Activated CD4-positive, alpha-beta T cell treated with anti-CD3 and anti-CD28 coated beads, Interleukin-2, amount 50 U/mL, for 4 hours (primary cell): ENCODE measurements at places on chromosomes 6 and 20.

DNA sequence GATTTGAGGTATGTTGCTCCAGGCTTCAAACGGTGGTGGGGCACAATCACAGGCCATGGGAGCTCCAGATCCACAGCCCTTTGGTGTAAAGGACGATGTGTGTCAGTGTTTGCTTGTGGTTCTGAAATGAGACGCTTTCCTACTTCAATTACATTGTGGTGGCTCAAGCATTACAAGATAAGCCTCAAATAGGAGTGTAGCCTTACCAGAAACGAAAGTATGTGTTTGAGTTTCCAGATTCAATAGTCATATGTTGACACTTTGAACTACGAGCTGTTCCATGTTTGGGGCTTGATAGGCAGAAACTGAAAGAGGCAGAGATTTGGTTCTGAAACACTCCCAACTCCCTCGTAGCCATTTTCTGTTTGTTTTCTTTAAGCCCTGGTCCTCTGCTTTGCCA is 187.1 kb downstream of the MYLK4 start:
- no peak for DNase-seq

DNA sequence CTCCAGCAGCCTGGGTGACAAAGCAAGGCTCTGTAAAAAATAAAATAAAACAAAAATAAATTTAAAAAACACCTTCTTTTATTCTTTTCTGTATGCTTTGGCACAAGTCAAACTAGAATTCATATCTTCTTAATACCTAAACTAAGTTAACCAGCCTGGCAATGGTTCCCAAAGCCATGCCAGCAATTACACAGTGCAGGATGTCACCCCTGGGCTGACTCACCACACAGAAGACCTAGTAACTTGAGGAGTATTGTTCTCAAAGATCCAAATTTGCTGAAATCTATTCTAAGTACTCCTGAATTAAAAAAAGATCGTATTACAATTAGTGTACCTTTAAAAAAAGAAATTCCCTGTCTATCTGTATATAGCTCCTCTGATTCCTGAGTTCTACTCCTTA is 162.7 kb upstream of the SGK1 start:
- DNase-seq = no peak

- DNase-seq = no peak
These were observed 52.5 kb downstream of the MKKS start for GRCh38 chr20:10381477-10381876.

- no peak for DNase-seq
These were observed 236.1 kb downstream of the PACRG start for GRCh38 chr6:162963861-162964260.

DNA sequence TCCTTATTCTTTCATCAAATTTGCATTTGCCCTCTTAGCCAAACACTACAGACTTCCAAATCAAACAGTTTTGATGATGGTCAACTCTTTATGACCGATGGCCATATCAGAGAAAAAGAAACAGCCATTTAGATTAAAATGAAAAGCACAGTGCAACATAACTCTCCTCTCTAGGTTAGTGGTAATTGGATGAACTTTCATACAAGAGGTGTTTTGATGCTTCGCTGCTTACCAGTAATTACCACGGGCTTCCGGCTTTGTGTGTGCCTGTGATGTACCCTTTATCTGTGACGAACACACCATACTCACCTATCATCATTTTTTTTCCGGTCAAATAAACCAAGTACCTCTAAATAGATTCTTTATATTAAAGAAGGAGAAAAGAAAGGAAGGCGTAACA is 181.8 kb downstream of the FOXA2 start:
- DNase-seq = no peak

- no peak for DNase-seq
These were observed 1.3 kb downstream of the ZGPAT start for GRCh38 chr20:63709149-63709527.

- DNase-seq = peak; percentile 49
These were observed 56.7 kb downstream of the ATXN1 start for GRCh38 chr6:16704401-16705045.

- DNase-seq = no peak
These were observed 50.7 kb upstream of the SIRPA start for GRCh38 chr20:1844325-1845162.

GRCh38 chr20:18986146-18986830 is 172.7 kb downstream of the SCP2D1 start:
- DNase-seq = no peak

GRCh38 chr20:51318058-51318949 is 224.2 kb downstream of the NFATC2 start:
- DNase-seq = peak; percentile 34

GRCh38 chr6:69311888-69312287 is 484.9 kb downstream of the LMBRD1 start:
- no peak for DNase-seq

DNA sequence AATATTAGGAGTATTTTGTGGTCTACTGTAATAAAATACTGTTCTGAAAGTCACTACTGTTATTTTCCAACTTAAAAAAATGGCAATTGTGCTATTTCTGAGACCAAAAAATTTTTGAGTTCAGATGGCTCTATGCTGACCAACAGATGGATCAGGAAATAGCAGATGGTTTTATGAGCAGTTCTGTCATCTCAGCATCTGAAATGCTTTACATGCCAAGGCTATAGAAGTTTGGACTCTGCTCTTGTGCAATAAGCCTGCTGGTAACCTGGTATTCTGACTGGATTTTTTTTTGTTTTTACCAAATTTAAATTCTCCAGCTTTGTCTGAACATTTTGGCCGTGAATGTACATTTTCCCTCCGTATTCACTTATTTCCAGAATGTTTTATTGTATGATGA is 1127.5 kb downstream of the GRIK2 start:
- DNase-seq = no peak

- DNase-seq = no peak
These were observed 154.9 kb downstream of the ESR1 start for GRCh38 chr6:151962246-151962846.

DNA sequence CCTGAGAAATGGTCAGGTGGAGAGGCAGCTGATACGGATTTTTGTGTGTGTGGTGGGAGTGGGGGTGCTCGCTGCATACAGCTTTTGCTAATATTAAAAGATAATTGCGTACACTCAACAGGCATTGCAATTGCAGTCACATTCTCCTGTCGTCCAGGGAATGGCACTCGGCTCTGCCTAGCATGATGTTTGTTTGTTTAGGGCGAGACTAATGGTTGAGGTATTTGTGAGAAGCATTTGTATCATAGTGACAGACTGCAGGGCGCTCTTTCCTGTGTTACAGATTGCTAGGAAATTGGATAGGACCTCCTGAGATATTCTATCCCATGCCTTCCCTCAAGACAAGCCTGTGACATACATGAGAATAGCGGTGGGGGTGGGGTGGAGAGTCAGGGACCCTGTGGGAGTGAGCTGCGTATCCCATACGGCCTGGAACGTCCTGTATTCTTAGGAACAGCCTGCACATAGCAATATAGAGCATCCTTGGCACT is 207.4 kb downstream of the SOX4 start:
- no peak for DNase-seq

- DNase-seq = no peak
These were observed 39.2 kb upstream of the CLDN20 start for GRCh38 chr6:155224618-155225017.

- no peak for DNase-seq
These were observed 492.0 kb upstream of the NRSN1 start for GRCh38 chr6:23633996-23634395.

- DNase-seq = no peak
These were observed 365.2 kb downstream of the PAX1 start for GRCh38 chr20:22070610-22071058.

- no peak for DNase-seq
These were observed 466.1 kb downstream of the BTBD3 start for GRCh38 chr20:12383821-12384220.

DNA sequence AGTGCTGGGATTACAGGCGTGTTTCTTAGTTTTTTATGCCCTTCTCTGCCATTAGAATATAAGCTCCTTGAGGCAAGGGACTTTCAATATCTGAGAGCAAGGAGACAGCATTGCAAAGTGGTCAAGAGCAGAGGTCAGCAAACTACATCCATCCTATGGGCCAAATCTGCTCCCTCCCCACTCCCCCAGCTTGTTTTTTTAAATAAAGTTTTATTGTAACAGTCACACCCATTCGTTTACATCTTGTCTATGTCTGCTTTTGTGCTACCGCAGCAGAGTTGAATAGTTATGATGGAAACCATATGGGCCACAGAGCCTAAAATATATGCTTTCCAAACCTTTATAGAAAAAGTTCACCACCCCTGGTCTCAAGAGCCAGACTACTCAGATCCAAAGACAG is 227.9 kb downstream of the EYA2 start:
- no peak for DNase-seq

DNA sequence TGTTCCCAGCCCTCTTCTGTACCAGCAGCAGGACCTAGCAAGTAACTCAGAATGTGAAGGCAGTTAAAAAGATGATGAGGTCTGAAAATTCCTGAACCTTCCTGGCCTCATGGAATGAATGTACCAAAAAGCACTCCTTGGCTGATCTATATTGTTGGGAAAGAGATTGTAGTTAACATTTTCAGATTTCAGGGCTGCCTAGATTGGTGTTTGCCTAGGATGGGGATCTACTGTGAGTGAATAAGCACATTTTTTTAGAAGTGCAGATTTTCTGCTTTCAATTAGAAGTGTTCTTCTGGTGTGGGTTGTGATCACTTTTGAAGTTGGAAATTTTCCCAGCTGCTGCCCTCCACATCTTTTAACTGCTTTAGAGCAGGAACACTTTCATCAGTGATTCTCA is 6.2 kb downstream of the MYLIP start:
- DNase-seq = no peak

DNA sequence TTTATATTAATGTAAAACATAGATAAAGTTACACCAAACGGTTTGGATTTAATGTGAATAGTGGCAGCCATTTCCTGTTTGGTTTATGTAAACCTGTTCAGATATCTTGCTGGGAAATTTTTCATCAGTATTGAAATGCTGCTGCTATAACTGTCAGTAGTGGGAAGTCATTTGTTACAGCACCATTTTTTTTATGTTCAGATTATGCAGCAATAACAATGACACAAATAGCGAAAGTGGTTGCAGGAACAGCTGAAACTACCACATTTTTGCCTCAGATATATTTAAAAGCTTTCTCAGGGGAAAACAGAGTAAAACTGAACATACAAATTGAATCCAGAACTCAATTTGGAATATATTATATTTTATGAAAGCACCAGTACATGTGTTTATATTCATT is 128.8 kb upstream of the SIM1 start:
- DNase-seq = no peak

GRCh38 chr6:7546896-7547295 is 5.4 kb downstream of the DSP start:
- DNase-seq = no peak

GRCh38 chr6:109321752-109322151 is 60.5 kb downstream of the CD164 start:
- no peak for DNase-seq

DNA sequence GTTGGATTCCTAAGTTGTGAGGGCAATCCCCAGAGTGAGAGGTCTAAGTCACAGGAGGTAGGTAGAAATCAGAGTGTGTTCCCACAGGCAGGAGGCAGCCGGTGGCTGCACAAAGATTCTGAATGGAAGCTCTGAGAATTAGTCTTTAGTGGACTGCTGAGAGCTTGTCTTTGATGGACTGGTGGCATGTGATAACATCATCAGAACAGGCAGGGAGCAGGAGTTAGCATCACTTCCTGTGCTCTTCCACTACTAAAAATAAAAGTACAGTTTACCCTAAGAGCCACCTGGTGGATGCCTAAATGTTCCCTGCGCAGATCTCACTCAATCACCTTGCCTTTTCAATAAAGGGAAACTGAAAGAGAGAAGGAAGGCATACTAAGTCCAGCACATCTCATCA is 294.6 kb upstream of the POU3F2 start:
- no peak for DNase-seq

GRCh38 chr6:54244430-54244829 is 63.8 kb upstream of the TINAG start:
- DNase-seq = no peak

- no peak for DNase-seq
These were observed 350.5 kb downstream of the ZFAND3 start for GRCh38 chr6:38169977-38170526.

- DNase-seq = no peak
These were observed 67.2 kb downstream of the RPP40 start for GRCh38 chr6:4936681-4937041.

- DNase-seq = no peak
These were observed 22.4 kb upstream of the PBOV1 start for GRCh38 chr6:138240476-138241245.

DNA sequence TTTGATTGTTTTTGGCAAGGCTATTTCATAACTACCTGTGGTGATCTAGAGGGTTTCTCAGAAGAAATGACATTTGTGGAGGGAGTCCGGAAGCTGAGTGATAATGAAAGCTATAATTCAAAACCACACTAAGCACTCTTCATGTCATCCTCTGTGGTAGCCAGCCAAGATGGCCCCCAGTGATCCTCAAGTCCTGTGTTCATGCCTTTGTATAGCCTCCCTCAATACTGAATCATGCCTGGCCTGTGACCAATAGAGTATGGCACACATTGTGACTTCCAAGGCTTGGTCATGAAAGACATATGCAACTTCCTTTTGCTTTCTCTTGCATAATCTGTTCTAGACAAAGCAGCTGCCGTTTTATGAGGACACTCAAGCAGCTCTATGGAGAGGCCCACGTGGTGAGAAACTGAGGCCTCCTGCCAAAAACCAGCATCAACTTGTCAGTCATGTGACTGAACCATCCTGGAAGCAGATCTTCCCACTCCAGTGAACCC is 12.8 kb upstream of the DNAAF9 start:
- DNase-seq = peak; percentile 10

GRCh38 chr6:89045011-89045387 is 35.6 kb upstream of the PNRC1 start:
- DNase-seq = no peak

DNA sequence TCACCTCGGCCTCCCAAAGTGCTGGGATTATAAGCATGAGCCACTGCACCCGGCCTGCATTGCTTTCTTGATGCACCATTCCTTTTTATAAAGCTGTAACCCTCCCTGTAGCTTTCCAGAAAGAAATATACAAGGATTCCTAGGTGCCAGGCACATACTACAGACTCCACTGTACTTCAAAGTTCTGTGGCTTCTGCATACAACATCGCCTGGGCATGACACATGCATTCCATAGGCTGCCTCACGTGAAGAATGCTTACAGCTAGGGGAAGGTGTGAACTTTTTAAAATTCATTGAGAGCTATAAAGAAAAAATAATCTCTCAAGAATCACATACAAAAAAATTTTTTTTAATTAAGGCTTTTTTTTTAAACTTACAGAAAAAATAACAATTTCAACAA is 50.2 kb downstream of the TRAM2 start:
- no peak for DNase-seq

- no peak for DNase-seq
These were observed 307.8 kb downstream of the RNGTT start for GRCh38 chr6:88655586-88655985.

DNA sequence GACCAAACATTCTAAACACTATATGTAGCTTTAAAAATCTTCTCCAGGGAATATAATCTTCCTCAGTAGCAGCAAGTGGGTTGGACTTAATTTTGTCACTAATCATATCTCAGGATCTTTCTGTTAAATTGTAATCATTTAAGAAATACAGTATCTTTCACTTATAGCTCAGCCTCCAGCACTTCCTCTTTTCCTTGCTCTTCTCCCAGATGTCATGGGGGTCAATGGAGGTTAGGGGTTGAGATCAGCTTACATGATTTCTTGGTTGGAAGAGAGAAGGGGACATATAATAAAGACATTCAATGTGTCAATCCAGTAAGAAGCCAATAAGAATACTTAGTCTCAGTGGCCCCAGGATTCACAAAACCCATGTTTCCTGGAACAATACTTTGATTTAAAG is 15.7 kb upstream of the REPS1 start:
- DNase-seq = no peak

- DNase-seq = no peak
These were observed 411.5 kb downstream of the TENT5A start for GRCh38 chr6:81340946-81341345.

GRCh38 chr20:24001712-24002405 is 13.3 kb upstream of the GGTLC1 start:
- no peak for DNase-seq
